Gastrocnemius medialis (tissue), 4 donors: ENCODE measurements at places on chromosomes 2 and 18. TPM values are rescaled to one million over a fixed set of nuclear protein-coding genes. Genes with fewer than 3 reads are reported as not detected.

DNA sequence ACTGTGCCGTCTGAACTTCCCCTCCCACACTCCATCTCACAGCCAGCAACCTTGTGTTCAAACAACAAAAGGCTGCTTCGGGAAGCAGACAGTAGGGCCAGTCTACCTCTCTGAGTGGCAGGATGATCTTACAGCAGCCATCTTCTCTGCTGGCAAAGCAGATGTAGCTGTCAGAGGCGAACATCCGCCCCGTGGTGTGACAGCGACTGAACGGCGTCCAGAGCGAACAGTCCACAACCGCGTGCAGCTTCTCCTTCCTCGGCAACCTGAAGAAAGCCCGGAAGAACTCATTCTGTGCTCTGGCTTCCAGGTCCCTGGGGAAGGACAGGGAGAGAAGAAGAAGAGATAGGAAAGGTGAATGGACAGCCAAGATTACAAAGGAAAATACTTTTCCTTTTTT lies 38.0 kb downstream of the RPL31 start:
- no peak for DNase-seq

DNA sequence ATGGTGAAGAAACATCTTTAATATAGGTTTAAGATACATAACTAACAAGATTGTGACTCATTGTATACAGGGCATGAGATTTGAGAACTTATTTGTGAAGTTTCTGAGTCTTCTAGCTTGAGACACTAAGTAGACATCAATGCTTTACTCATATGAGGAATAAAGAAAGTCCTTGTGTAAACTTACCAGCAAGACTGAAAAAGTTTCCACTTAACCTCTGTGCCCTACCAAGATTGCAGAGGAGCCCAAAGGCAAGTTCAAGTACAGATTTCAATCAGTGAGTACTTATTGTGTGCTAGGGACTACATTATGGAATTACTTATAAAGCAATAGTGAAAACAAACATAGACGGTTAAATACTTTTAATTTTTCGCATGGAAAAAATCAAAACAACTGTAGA lies 1041.2 kb upstream of the CELF4 start:
- DNase-seq: no peak

DNA sequence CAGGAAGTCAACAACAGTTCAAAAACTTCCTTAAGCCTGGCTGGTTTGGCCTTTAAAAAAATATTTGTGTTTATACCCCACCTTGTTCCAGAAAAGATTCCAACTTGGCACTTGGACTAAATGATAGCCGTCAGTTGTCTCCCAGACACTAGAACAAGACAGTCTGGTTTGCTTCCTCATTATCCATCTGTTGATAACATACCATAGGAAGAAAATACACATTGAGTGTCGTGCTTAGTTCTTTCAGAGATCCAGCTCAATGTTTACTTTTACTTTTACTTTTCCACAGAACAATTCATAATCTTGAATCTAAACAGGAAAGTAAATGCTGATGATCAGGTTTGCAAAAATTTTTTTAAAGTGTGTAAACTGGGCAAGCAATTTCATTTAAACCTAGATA lies 2.4 kb upstream of the VPS54 start:
- DNase-seq: no peak

Gene ALK
- total RNA-seq: not detected

Gene KCNG2
- 0.55 TPM for total RNA-seq

Gene DSG1
- total RNA-seq: not detected
